ENCODE measurements at places on chromosomes 4 and X. TPM values are rescaled to one million over a fixed set of nuclear protein-coding genes. Genes with fewer than 3 reads are reported as not detected.
A peak's percentile ranks its signal among the peaks of the same experiment; 100 is the strongest.

Gene NSG1
- 0.17 TPM for polyA plus RNA-seq

GRCh38 chr4:154009788-154010187, 220.9 kb upstream of the SFRP2 start:
- DNase-seq: no peak

- DNase-seq: no peak
These were observed 41.5 kb downstream of the CBLL2 start for GRCh38 chrX:22314211-22314610.

GRCh38 chrX:65757943-65758342, 90.5 kb downstream of the MSN start:
- no peak for DNase-seq

GRCh38 chr4:174230148-174230547, 53.3 kb downstream of the FBXO8 start:
- DNase-seq: no peak

Gene TMEM184C
- polyA plus RNA-seq: 35.1 TPM

DNA sequence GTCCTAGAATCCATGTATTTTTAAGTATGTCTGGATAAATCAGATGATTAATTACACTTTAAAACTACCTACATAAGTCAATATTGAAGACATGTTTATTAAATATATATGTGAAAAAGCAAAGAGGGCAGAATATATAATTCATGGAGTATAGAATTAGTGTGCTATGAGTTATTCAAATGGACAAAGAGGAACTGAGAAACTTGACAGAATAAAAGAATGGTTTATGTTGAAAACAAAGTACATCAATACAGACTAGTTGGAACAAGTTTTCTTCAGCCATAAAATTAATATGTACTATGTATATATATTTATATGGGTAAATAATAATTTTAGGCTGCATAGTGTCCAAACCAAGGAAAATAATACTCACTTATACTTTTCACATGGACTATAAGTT, 173.5 kb downstream of the NPFFR2 start:
- no peak for DNase-seq

GRCh38 chrX:40476958-40477357, 103.8 kb upstream of the ATP6AP2 start:
- DNase-seq: no peak

Gene SH2D1A
- not detected for polyA plus RNA-seq

DNA sequence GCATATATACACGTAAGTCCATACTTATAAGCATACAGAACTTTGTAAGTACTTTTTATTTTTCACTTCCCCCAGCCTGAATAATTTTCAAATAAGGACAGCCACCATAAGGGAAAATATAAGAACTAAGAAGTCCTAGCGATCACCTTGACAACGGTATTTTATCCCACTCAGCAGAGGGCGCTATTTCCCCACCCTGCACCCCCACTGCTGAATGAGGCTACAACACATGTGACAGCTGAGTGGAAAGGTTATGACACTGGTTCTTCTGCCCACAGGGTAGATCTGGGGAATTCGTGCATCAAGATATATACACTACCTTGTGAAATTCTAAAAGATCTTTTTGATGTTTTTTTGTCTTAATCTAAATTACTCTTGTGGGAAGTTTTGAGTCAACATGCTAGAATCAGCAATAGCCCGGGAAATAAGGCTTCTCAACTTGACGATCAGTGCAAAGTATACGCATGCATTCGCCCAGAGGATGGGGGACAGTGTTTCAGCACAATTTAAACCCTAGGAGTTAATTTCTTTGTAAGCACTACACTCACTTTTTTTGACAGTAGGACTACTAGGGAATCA, 151.5 kb downstream of the CORIN start:
- no peak for DNase-seq

Gene SPANXB1
- polyA plus RNA-seq: not detected

Gene EXOC1L
- not detected for polyA plus RNA-seq

- no peak for DNase-seq
These were observed at the start of gene ANOS1 for GRCh38 chrX:8731559-8732395. Gene ANOS1, minus strand, starts transcription at chrX:8732137. Its CDS starts 101 bp downstream, at chrX:8732036.

DNA sequence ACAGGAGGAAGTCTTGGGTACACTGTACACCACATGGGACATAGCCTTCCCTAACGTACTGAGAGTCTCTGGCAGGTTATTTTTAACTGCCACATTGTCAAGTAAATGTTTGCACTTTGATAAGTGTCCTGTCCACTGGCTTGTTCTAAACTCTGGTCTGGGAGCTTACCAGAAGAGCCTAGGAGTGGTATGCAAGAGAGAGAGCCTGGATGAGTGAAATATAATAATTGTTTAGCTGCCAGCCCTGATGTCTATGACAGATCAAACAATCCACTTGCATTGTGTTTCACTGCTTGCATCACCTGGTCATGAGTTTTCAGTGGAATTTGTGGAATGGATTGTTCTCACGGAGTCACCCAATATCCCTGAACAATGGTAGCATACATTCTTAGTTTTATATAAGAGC, 91.6 kb downstream of the SHROOM3 start:
- DNase-seq: no peak

GRCh38 chrX:115388879-115389278, 99.4 kb downstream of the LUZP4 start:
- no peak for DNase-seq

Gene HERC5
- polyA plus RNA-seq: 0.20 TPM

DNA sequence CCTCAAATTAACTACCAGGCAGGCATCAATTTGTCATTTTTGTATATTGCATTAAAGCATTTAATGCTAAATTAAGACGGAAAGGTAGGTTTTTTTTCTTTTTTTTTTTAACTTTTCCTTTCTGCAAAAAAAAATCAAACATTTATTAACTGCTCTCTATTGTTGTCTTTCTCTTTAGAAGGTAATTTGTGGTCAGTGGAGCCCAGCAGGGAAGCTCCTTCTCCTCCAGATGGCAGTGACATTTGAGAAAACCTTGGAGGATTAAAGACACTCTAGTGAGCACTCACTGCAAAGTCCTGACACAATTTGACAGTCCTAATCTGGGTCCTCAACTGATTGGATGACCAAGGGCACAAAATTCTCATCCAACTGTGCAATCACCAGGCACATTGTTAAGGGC, 102.4 kb downstream of the SLIT2 start:
- DNase-seq: no peak

GRCh38 chrX:151396042-151396824, 773 bp upstream of the VMA21 start:
- DNase-seq: no peak

- DNase-seq: no peak
These were observed 82.4 kb upstream of the BEND4 start for GRCh38 chr4:42234817-42235216.

Gene SHISA3
- polyA plus RNA-seq: 0.07 TPM

- no peak for DNase-seq
These were observed 72.6 kb downstream of the PITX2 start for GRCh38 chr4:110550260-110550659.

- no peak for DNase-seq
These were observed 199.4 kb upstream of the GPRIN3 start for GRCh38 chr4:89506866-89507491.

Gene SMIM10L2A
- polyA plus RNA-seq: 0.09 TPM

GRCh38 chr4:145195167-145195952, 15.0 kb upstream of the OTUD4 start:
- no peak for DNase-seq

- DNase-seq: no peak
These were observed 29.6 kb downstream of the RAB40AL start for GRCh38 chrX:102966701-102967100.

DNA sequence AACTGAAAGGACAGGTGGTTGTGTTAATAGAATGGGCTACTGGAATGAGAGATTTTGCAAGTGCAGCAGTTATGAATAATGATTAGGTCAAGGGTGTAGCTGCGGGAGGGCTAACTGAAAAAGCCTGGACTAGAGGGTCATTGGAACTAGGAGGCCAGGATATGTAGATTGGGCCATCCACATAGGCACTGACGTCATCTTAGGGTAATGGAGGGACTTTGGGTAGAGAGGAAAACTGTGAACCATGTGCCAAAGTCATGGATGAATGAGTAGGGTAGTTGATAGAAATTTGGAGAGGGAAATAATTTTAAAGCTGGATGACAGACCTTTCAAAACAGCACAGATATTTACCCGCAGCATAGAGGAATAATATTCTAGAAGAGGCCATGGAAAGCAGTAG, 123.6 kb upstream of the SLITRK2 start:
- DNase-seq: no peak

GRCh38 chr4:73067971-73068394, 1.5 kb downstream of the COX18 start:
- no peak for DNase-seq

Gene GAGE12J
- polyA plus RNA-seq: not detected

Gene REELD1
- not detected for polyA plus RNA-seq

Gene NSUN7
- polyA plus RNA-seq: 0.18 TPM

- peak; percentile 55 for DNase-seq
These were observed 63.8 kb upstream of the STS start for GRCh38 chrX:7083468-7084396.

Data from BJ (cell line).